Activated T-cell treated with anti-CD3 and anti-CD28 coated beads, Interleukin-2, amount 50 U/mL, for 72 hours (primary cell): ENCODE measurements at places on chromosomes 4 and X.
A peak's percentile ranks its signal among the peaks of the same experiment; 100 is the strongest.

- DNase-seq, result no peak
- H3K4me1 ChIP-seq, result no peaks in the 10 kb centered on the region
- no peaks in the 10 kb centered on the region for H3K27me3 ChIP-seq
- H3K36me3 ChIP-seq, result peaks cover 1% of the 10 kb centered on the region
- no peak overlapping the region for H3K4me3 ChIP-seq
These were observed 30.4 kb upstream of the RPL34 start for GRCh38 chr4:108589961-108590360.

GRCh38 chr4:80172203-80172602, 25.1 kb upstream of the PRDM8 start:
- H3K27ac ChIP-seq, result peak overlapping the region; percentile 76
- H3K27me3 ChIP-seq, result peaks cover 10% of the 10 kb centered on the region

DNA sequence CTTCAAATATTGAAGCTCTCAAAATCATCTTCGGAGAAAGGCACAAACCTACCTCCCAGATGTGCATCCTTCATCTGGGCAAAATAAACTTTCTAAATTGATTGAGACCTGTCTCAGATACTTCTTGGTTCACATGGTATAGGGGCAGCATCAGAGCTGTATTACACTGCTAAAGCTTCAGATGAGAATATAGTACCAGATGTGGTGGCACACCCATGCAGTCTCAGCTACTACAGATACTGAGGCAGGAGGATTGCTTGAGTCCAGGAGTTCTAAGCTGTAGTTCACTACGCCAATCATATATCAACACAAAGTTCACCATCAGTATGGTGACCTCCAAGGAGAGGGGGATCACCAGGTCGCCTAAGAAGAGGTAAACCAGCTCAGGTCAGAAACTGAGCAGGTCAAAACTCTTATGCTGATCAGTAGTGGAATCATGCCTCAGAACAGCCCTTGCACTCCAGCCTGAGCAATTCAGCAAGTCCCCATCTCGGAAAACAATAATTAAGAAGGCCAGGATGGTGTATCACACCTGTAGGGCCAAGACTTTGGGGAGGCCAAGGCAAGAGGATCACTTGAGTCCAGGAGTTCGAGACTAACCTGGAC, 22.0 kb downstream of the ELF2 start:
- H3K4me1 ChIP-seq, result no peaks in the 10 kb centered on the region
- H3K27ac ChIP-seq, result no peak overlapping the region
- H3K36me3 ChIP-seq, result no peaks in the 10 kb centered on the region
- no peak overlapping the region for H3K4me3 ChIP-seq

- H3K27ac ChIP-seq, result peak overlapping the region; percentile 16
- peaks cover 33% of the 10 kb centered on the region for H3K4me1 ChIP-seq
- no peak for DNase-seq
- H3K4me3 ChIP-seq, result peak overlapping the region; percentile 50
- H3K27me3 ChIP-seq, result no peaks in the 10 kb centered on the region
These were observed 56.6 kb upstream of the TNIP3 start for GRCh38 chr4:121220698-121221097.

- H3K27ac ChIP-seq, result no peak overlapping the region
- peaks cover 23% of the 10 kb centered on the region for H3K27me3 ChIP-seq
- no peaks in the 10 kb centered on the region for H3K4me1 ChIP-seq
These were observed 251.0 kb downstream of the ZNF674 start for GRCh38 chrX:46294234-46294633.

DNA sequence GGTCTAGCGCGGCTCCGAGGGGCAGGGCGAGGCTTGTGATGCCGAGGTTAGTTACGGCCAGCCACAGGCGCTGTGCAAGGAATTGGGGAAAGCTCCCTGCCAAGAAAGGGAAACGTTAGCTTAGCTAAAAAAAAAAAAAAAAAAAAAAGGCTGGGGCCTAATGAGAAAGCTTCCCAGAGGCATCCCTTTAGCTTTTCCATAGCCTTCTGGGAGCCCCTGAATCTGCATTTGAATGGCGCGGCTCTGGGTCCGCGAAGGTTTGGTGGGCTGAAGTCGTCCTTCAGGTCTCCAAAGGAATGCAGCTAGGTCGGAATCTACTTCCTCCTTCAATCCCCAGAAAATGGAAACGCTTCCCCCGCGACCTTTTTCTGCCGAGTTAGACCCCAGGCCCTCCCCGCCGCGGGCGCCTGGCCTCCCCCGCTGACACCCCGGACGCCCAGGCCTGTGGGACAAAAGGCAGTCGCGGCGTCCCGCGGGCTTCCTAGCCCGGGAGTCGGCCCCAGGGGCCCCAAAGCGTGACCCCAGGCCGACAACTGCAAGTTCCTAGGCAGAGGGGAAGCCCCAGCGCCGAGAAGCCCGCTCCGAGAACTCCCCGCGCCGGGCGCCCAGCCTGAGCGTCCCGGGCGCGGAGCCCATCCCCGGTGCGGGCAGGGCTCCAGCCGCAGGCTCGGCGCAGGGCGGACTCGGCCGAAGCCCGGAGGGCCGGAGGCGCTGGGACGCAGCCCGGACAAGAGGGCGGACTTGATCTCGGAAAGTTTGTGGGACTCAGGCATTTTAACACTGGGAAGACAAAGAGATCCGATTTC, 605 bp upstream of the FAT1 start:
- peaks cover 48% of the 10 kb centered on the region for H3K27me3 ChIP-seq
- H3K4me3 ChIP-seq, result peak overlapping the region; percentile 73
- H3K36me3 ChIP-seq, result no peaks in the 10 kb centered on the region
- H3K4me1 ChIP-seq, result peaks cover 12% of the 10 kb centered on the region
- no peak for DNase-seq

GRCh38 chr4:42641161-42641560, 15.7 kb downstream of the ATP8A1 start:
- peak overlapping the region; percentile 89 for H3K27ac ChIP-seq
- H3K4me1 ChIP-seq, result peaks cover 93% of the 10 kb centered on the region
- no peaks in the 10 kb centered on the region for H3K36me3 ChIP-seq
- no peaks in the 10 kb centered on the region for H3K27me3 ChIP-seq
- DNase-seq, result no peak

DNA sequence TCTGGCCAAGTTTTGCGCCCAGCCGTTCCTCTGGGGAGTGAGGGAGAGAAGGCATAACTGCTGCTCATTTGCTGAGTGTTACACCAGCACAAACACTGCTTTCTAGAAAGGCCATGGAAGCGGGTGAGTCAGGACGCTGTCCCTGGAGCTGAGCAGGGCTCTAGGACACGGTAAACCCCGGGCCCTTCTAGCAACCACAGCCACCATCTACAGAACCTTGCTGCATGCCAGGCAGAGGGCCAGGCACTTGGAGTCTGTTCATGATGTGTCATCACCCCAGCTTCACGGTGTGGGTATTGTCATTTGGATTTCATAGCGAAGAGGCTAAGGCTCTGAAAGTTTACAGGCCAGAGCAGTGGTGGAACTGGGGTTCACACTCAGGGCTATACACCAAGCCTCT, 31.8 kb upstream of the C4orf50 start:
- H3K27ac ChIP-seq, result no peak overlapping the region
- H3K4me1 ChIP-seq, result no peaks in the 10 kb centered on the region
- H3K4me3 ChIP-seq, result no peak overlapping the region
- H3K36me3 ChIP-seq, result no peaks in the 10 kb centered on the region
- no peaks in the 10 kb centered on the region for H3K27me3 ChIP-seq
- DNase-seq, result no peak

GRCh38 chr4:74486905-74487304, 42.0 kb downstream of the AREG start:
- H3K4me1 ChIP-seq, result peaks cover 5% of the 10 kb centered on the region
- no peaks in the 10 kb centered on the region for H3K36me3 ChIP-seq
- H3K27me3 ChIP-seq, result no peaks in the 10 kb centered on the region
- DNase-seq, result no peak
- no peak overlapping the region for H3K27ac ChIP-seq

GRCh38 chr4:61411241-61411640, 211.1 kb downstream of the ADGRL3 start:
- H3K4me1 ChIP-seq, result no peaks in the 10 kb centered on the region
- no peaks in the 10 kb centered on the region for H3K36me3 ChIP-seq

DNA sequence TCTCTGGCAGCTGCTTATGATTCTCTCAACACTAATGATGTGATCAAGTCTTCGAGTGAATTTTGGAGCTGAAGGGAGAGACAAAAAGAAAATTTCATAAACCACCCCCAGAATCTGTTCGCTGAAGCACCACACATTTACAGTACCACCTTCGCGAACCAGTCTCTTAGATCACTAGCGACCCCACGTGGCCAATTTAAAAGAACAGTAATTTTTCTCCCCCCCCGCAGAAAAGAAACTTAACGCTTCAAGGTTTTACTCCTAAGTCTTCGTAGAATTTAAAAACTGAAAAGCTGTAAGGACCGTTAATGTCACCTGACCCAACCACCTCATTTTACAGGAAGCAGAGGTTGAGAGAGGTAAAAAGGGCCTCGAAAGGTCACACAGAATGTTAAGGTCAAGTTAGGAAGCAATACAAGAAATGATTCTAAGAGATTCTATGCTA, 187.5 kb downstream of the QDPR start:
- no peaks in the 10 kb centered on the region for H3K36me3 ChIP-seq
- peak; percentile 60 for DNase-seq
- H3K4me3 ChIP-seq, result peak overlapping the region; percentile 60
- peaks cover 6% of the 10 kb centered on the region for H3K27me3 ChIP-seq
- no peak overlapping the region for H3K27ac ChIP-seq

DNA sequence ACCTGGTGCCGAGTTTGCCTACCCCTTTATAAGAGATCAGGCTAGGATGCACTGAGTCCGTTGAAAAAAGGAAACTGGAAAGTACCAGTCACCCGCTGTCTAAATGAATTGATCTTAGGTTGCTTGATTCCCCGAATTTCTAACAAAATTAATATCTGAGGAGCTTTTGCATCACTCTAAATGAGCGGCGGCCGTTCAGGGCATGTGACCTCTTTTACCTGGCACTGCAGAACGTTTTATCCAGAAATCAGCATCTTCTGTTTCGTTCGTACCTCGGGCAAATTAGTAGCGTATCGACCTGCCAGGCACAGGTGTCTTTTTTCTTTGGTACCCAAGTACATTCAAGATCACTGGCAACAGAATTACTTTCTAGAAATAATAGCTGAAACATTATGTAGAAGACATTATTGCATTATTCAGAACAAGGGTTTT, 876 bp downstream of the KLHL2 start:
- H3K4me3 ChIP-seq, result peak overlapping the region; percentile 89
- DNase-seq, result no peak
- H3K36me3 ChIP-seq, result peaks cover 3% of the 10 kb centered on the region

- DNase-seq, result no peak
- H3K4me3 ChIP-seq, result no peak overlapping the region
- H3K36me3 ChIP-seq, result peaks cover 22% of the 10 kb centered on the region
- no peaks in the 10 kb centered on the region for H3K27me3 ChIP-seq
- H3K4me1 ChIP-seq, result no peaks in the 10 kb centered on the region
These were observed 48.7 kb upstream of the STX18 start for GRCh38 chr4:4590546-4590945.

- no peaks in the 10 kb centered on the region for H3K36me3 ChIP-seq
- H3K27me3 ChIP-seq, result peaks cover 23% of the 10 kb centered on the region
- H3K27ac ChIP-seq, result no peak overlapping the region
- no peaks in the 10 kb centered on the region for H3K4me1 ChIP-seq
These were observed 87.7 kb upstream of the WWC2 start for GRCh38 chr4:183011213-183011907.

- H3K27ac ChIP-seq, result no peak overlapping the region
- no peaks in the 10 kb centered on the region for H3K27me3 ChIP-seq
- no peak for DNase-seq
- no peak overlapping the region for H3K4me3 ChIP-seq
These were observed 125.8 kb downstream of the KIT start for GRCh38 chr4:54783402-54784110.

GRCh38 chr4:149645790-149646189, 169.9 kb downstream of the IQCM start:
- DNase-seq, result no peak
- H3K27ac ChIP-seq, result no peak overlapping the region
- no peak overlapping the region for H3K4me3 ChIP-seq
- H3K4me1 ChIP-seq, result no peaks in the 10 kb centered on the region
- no peaks in the 10 kb centered on the region for H3K27me3 ChIP-seq

- no peak for DNase-seq
- peaks cover 8% of the 10 kb centered on the region for H3K4me1 ChIP-seq
- no peak overlapping the region for H3K27ac ChIP-seq
These were observed 214.2 kb downstream of the ZNF674 start for GRCh38 chrX:46330981-46331380.

GRCh38 chrX:41289095-41289494, 44.9 kb upstream of the DDX3X start:
- H3K4me3 ChIP-seq, result no peak overlapping the region
- no peak overlapping the region for H3K27ac ChIP-seq
- H3K36me3 ChIP-seq, result peaks cover 2% of the 10 kb centered on the region
- H3K27me3 ChIP-seq, result no peaks in the 10 kb centered on the region

DNA sequence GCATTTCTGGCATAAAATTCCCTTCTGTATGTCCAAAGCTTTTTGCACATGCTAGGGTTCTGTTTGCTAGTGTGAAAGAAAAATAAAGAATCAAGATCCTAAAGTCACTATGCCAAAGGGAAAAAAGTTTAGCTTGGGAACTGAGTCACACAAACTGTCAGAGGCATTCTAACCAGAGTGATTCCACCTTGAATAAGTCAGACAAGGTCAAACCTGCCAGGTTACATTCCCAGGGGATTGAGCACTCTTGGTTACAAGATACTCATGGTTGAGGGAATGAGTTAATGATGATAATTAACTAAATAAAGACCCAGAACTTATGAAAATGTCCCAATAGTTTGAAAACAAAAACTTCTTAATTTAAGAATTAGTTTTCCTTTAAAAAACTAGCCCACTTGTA, 13.7 kb upstream of the UGT2B17 start:
- H3K4me3 ChIP-seq, result no peak overlapping the region
- no peak overlapping the region for H3K27ac ChIP-seq
- H3K36me3 ChIP-seq, result no peaks in the 10 kb centered on the region
- no peaks in the 10 kb centered on the region for H3K27me3 ChIP-seq
- no peak for DNase-seq

GRCh38 chr4:88697588-88698329, at the start of gene NAP1L5:
Gene NAP1L5, minus strand, starts transcription at chr4:88697829. Its CDS starts 75 bp downstream, at chr4:88697754.
- H3K4me3 ChIP-seq, result peak within 1 kb of the TSS; percentile 88
- no peaks in the 10 kb centered on the region for H3K27me3 ChIP-seq
- peak within 1 kb of the TSS; percentile 93 for H3K27ac ChIP-seq
- DNase-seq, result peak; percentile 76
- H3K4me1 ChIP-seq, result peaks cover 18% of the 10 kb centered on the region

- peaks cover 3% of the 10 kb centered on the region for H3K36me3 ChIP-seq
- no peak overlapping the region for H3K27ac ChIP-seq
These were observed 25.1 kb downstream of the XIAP start for GRCh38 chrX:123884809-123885408.

DNA sequence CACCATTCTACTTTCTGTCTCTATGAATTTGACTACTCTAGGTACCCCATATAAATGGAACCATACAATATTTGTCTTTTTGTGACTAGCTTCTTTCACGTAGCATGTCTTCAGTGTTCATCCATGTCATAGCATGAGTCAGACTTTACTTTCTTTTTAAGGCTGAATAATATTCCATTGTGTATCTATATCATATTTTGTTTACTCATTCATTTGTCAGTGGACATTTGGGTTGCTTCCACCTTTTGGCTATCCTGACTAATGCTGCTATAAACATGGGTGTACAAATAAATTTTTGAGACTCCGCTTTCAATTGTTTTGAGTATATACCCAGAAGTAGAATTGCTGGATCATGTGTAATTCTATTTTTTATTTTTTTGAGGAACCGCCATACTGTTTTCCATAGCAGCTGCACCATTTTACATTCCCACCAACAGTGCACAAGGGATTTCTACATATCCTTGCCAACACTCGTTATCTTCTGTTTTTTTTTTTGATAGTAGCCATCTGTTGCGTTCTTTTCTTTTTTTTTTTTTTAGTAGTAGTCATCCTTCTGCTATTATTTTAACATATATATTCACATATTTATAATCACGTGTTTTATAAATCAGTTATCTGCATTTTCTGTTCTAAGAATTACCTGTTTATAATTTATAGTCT, 158.0 kb upstream of the MED14 start:
- H3K27ac ChIP-seq, result no peak overlapping the region
- H3K36me3 ChIP-seq, result no peaks in the 10 kb centered on the region
- H3K27me3 ChIP-seq, result peaks cover 35% of the 10 kb centered on the region
- H3K4me1 ChIP-seq, result no peaks in the 10 kb centered on the region
- no peak for DNase-seq
